ENCODE measurements at places on chromosomes 4 and X. TPM values are rescaled to one million over a fixed set of nuclear protein-coding genes. Genes with fewer than 3 reads are reported as not detected.
A peak's percentile ranks its signal among the peaks of the same experiment; 100 is the strongest.

- DNase-seq, result no peak
Measured at GRCh38 chr4:77284036-77284435, 127.0 kb downstream of the CCNG2 start.

DNA sequence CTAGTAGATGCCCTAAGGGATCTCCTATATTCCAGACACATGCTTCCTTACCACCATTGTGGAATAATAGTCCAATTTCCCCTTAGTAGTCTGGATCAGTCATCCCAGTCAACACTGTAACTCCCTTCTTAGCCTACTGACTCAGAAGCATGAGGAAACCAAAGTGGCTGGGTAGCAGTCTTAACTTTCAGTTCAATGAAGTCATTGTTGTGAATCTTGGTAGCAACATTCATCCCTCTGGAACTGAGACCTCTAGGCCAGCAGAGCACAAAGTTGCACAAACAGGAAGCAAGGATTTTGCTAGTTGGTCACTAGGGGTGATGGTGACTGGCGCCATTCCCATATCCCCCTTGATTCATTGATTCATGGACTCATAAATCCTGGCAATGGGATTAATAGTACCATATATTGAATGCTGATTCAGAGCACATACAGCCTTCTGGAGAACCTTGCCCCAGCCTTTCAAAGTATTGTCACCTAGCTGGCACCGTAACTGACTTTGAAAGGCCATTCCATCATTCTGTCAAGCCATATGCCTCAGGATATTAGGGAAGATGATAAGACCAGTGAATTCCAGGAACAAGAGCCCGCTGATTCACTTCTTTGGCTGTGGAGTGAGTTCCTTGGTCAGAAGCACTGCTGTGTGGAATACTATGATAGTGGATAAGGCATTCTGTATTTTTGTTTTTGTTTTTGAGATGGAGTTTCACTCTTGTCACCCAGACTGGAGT, 19.7 kb upstream of the GPAT3 start:
- DNase-seq, result peak; percentile 80

GRCh38 chrX:134172588-134173259, 64.3 kb upstream of the CCDC160 start:
- peak; percentile 73 for DNase-seq

DIPK2B gene
- not detected for total RNA-seq

DNA sequence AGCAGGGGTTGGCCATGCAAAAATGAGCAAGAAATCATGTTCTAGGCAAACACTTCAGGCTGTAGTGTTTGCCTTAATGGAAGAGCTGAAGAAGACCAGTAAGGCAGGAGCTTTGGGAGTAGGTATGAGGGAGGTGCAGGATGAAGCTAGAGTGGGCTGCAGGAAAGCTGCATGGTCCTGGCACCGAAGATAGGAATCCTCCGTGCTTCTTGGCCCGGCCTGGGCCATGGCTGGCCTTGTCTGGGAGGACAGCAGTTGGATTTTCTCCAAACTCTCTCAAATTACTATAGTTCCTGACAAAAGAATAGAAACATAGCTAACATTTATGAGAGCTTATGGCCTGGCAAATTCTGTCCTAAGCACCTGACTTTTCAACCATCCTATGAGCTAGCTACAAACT, 116.5 kb downstream of the UCHL1 start:
- no peak for DNase-seq

FNIP2 gene
- 78.9 TPM for total RNA-seq

DNA sequence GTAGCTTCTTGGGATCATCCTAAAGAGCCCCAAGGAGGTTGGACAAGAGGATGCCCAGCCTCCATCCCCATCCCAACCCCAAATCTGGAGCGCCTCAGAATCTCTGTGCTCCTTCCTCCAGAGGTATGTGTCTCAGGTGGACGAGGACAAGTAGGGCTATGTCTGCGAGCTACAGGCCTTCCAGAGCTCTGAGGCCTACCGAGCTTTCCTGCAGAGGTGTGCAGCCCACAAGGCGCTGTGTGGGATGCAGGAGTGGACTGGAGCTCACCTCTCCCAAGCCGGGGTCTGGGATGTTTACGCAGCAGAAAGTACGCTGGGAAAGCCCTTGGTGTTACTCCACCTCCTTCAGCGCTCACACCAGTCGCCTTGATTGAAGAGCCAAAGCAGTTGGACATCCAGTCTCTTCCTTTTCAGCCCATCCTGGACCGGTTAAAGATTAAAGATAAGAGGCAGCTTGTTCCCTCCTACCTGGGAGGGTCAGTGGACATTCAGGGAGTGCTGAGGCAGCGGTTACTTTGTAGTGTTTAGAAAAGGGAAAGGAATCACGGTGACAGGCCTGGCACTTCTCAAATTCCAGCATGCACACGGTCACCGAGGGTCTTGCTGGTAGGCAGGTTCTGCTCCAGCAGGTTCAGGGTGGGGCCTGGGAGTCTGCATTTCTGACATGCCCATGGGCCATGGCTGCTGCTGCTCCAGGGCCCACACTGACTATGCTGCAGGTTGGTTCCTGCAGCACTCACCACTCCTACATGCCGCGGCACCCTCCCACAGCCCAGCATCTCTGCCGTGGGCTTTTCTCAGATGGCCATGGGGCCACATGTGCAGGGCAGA, 29.5 kb upstream of the JAKMIP1 start:
- DNase-seq, result no peak

DNA sequence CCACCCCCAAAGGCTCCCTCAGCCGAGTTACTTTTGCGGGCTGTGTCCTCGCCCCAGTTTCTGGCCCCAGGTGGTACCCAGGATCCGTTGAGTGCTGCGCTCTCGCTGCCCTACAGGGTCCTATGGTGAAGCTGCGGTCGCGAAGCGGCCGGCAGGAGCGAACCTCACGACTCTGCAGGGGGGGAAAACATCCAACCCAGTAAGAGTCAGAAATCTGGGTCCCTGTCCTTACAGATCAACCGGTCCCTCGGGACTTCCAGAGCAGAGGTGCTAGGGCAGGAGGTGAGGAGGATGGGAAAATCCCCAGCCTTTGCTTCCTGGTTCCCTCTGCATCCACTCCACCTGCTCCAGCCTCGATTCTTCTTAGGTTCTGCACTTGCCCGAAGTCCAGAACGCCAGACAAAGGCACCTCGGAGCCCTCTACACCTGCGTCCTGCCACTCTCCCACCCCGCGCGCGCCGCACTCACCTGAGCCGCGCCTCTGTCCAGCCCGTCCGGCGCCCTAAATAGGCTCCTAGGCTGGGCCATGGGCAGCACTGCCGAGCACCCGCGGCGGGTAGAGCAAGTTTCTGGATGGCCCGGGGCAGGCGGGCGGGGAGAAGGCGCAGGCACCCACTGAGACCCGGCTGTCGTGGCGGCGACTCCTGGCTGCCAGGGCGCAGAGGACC, at the start of gene HS3ST1:
TSS of gene HS3ST1 (minus strand) at position 664 of the 668 bp plus-strand sequence. CDS start 28,889 bp downstream, outside the sequence.
- DNase-seq, result no peak

DNA sequence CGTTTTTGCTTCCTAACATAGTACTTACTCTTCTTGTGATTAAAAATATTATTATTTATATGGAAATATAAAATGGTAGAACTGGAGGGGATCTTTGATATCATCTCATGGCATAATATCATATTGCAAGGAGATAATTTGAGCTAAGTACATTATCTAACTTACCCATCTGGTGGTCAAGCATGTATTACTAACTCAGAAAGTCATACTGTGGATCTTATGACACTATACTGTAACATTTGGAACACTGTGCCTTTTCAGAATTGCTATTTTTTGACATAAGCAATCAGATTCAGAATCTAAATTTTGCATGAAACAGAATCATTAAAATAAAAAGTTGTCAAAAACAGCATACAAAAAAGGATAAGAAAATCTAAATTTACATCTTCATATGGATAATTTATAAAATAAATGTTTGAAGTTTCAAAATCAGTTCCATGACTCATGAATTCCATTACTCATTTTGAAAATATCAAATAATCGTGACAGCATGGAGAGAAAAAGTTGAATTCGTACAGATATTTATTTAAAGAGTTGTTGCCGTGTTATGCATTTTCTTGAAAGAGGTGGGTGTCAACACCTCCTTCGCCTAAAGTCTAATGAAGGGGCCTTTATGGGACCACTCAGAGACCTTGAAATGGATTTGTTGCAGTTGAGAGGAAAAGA, 928.1 kb downstream of the PDHA2 start:
- DNase-seq, result no peak

DNA sequence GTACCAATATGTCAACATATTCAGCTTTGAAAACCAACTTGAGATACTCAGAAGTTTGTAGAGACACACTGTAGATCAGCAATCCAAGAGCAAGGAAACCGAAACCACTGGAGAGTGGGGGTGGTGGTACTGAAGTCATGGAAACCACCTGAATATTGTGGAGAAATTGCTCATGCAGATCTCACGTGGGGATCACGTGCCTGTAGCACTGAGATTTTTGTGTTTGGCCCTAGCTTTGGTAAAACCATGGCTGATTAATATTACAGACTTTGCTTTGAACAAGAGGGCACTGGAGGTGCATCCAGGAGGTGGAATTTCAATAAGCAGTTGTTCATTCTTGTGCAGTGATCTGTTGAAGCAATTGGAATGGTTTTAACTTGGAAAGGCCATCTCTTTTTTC, 47.2 kb downstream of the GBA3 start:
- no peak for DNase-seq

GRCh38 chrX:150038986-150039599, 100.8 kb upstream of the EOLA2 start:
- peak; percentile 3 for DNase-seq

DNA sequence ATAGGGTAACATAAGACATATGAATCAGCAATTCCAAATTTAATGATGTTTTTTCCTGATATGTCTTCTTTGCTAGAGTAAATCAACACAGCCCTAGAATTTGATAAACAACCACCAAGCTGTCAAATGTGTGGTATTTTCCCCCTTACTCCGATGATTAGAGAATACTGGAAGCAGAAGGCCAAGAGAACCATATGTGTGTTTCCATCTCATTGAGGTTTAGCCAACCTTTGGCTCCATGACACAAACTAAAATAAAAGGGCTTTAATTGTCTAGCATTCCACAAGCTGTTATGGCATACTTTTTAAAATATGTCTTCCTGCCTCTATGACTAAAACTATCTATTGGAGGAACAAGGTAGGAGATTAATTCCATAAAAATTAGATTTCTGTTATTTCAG, 1222.4 kb upstream of the AGA start:
- no peak for DNase-seq

GRCh38 chrX:33138677-33139249, 72.6 kb downstream of the DMD start:
- DNase-seq, result no peak

SOX3 gene
- total RNA-seq, result not detected

- DNase-seq, result no peak
Measured at GRCh38 chr4:174036576-174036975, 246.9 kb downstream of the FBXO8 start.

DNA sequence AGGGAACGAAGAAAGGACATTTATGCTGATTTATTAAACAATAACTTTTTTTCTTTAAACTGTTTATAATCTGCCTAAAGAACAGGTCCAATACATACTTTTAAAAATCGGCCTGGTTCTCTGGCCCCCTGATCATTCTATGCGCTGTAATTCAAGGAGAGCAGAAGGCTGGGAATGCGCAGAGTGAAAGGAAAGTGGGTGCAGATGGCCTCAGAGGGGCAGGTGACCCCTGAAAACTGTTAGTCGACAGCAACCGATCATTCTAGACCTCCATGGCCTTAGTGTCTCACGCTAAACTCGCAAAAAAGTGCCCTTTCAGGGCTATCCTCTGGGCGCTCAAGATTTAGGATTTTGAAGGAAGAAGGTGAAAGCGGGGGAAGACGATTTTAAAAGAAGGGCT, 2.2 kb downstream of the PDE5A start:
- peak; percentile 59 for DNase-seq

- DNase-seq, result no peak
Measured at GRCh38 chr4:1522606-1523005, 116.4 kb upstream of the NKX1-1 start.

GRCh38 chr4:169215656-169216055, 55.1 kb downstream of the SH3RF1 start:
- DNase-seq, result no peak

DNA sequence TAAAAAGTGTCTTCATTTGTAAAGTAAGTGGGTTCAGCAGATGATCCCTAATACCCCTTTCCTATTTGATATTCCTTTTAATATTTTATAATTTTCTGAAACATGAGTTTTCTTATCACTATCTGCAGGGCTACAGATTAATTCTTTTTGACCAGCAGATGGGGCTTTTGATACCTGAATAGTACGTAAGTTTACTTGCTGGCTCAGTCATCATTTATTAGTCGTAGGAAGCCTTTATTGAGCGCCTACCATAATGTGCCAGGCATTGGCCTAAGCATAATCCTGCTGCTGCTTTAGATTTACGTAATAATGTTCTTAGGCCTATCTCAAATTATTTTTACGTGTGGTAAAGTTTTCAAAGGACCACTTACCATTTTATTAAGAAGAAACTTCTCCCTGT, 33.1 kb downstream of the OSTC start:
- DNase-seq, result no peak

PABPC5 gene
- total RNA-seq, result 3.2 TPM

DNA sequence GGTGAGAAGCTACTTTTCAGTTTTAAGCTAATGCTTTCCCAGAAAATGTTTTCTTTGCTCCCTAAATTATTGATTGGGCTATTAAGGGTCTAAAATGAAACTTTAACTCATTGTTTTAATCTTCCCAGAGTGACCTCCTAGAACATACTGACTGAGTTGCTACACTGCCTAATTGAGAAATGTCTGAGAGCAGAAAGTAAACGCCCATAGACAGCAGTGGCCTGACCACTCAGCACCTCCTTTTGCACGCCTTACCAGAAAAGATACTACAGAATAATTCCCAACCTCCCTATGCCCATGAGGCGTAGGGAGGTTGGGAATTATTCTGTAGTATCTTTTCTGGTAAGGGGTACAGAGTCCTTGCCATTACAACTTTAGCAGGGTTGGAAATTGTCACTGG, 381.8 kb upstream of the LCORL start:
- DNase-seq, result no peak

DNA sequence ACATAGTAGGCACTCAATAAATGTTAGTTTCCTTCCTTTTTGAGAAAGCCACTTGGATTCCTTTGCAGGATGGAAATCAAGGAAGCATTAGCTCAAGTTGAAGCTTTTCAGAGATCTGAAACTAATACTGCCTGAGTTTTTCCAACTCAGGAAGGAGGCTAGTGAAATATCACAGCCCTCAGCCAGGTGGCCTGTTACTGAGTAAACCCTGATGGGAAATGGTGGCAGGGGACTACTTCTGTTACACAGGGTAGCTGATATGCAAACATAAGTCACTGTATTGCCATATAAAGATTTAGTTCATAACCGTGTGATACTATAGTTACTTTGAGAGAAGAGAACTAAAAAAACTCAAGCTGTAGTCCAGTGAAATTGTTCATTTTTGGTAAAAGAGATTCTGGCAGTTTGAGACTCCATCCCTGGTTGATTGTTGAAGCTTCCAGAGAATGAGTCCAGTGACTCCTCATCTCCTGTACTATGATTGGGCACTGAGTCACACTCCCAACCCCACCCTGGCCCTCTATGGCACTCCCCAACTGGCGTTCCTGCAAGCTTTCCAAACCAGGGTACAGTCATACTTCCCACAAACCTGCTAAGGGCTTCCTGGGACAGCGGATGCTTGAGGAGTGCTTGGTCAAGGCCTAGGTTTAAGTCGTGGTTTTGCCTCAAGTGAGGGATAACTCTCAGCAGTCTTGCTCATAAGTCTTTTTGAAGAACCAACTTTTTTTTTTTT, 81.8 kb downstream of the MID1IP1 start:
- DNase-seq, result peak; percentile 81
